HFF-Myc (cell line): ENCODE measurements at places on chromosomes 6 and 20.

DNA sequence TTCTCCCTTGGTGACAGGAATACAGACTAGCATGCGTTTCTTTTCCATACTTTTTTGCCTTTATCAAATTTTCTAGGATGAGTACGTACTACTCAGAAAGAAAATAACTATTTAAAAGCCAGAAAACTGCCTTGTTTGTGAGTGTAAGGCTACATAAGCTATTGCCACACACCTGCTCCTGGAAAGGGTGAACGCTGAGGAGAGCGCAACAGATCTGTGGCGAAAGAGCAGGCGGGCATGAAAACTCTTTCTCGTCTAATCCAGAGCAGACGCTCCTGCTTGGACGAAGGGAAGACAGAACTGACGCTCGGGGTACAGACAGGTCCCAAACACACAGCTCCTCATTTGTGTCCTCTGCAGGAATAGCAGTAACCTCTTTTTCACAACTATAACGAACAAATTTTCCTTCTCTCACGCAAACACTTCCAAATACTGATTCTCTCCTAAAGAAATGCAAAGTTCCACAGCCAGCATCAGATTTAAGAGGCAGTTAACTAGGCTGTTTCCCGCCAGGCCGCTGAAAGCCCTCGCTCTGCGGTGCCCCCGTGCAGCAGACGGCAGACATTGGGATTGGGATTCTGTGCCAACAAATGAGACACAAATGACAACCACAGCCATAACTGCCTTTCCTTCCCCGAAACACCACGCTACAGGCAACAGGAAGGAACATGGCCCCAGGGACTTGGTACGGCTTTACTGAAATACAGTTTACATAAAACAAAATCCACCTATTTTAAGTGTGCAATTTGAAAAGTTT, 20.0 kb downstream of the TAF4 start:
- DNase-seq = no peak

DNA sequence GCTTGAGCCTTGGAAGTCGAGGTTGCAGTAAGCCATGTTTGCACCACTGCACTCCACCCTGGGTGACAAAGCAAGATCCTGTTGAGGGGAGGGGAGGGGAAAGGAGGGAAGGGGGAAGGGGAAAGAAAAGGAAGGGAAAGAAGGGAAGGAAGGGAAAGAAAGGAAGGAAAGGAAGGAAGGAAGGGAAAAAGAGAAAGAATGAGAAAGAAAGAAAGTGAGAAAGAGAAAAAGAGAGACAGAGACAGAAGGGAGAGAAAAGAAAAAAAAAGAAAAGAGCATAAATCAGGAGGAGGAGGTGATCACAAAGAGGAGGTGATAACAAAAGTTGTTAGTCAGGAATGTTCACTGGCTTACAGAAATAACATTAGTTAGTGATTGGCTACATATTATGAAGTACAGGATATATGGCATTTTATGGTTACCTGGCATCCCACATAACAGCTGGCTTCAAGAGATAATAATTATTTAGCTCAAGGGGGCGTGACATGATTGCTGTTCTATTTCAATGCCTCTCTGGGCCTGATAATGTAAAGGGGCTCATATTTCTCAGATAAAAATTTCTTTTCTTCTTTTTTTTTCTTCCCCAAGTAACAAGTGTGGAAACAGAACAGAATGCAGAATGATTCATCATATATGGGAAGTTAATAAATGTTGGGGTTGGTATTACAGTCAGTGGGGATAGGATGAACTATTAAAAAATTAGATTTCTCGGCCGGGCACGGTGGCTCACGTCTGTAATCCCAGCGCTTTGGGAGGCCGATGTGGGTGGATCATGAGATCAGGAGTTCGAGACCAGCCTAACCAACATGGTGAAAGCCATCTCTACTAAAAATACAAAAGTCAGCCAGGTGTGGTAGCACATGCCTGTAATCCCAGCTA, 27.1 kb downstream of the SAMHD1 start:
- no peak for DNase-seq

- DNase-seq = no peak
Measured at GRCh38 chr6:36028088-36028876, 674 bp downstream of the MAPK14 start.

- no peak for DNase-seq
Measured at GRCh38 chr20:62219992-62220665, at the start of gene HRH3. TSS of gene HRH3 (minus strand) at chr20:62220278. CDS start at chr20:62219970, 308 bp downstream.

DNA sequence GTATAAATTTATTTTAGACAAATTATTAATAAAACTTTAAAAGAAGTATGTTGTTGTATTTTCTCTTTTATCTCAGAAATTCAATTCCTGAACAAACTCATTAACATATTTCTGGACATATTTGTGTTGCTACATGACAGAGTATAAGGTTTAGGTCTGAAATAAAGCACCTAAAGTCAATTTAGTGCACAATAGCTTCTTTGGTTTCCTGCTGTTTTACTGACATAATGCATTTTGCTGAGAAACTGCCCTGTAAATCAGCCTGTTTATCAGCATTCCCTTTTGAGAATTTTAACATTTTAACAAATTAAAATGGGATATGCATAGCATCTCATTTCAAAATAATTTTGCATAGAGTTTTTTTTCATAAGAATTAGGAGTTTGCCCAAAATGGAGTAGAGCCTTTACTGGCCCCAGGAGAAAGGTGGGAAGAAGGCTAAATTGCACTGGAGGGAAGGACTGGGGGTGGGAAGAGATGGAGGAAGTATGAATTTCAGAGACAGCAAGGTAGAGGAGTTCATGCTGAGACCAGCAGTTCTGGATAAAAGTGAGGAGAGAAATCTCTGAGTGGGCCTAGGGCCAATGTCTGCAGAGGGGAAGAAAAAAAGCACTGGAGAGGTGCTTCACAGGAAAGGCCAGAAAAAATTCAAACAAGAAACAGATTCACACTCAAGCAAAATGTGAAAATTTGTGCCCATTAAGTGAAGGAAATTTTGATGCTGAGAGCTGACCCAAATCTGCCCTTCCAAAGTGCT, 324.2 kb upstream of the HSF2 start:
- no peak for DNase-seq

GRCh38 chr6:37694259-37694658, 3.4 kb downstream of the MDGA1 start:
- no peak for DNase-seq

- DNase-seq = no peak
Measured at GRCh38 chr6:73801652-73802268, 105.8 kb downstream of the CD109 start.

DNA sequence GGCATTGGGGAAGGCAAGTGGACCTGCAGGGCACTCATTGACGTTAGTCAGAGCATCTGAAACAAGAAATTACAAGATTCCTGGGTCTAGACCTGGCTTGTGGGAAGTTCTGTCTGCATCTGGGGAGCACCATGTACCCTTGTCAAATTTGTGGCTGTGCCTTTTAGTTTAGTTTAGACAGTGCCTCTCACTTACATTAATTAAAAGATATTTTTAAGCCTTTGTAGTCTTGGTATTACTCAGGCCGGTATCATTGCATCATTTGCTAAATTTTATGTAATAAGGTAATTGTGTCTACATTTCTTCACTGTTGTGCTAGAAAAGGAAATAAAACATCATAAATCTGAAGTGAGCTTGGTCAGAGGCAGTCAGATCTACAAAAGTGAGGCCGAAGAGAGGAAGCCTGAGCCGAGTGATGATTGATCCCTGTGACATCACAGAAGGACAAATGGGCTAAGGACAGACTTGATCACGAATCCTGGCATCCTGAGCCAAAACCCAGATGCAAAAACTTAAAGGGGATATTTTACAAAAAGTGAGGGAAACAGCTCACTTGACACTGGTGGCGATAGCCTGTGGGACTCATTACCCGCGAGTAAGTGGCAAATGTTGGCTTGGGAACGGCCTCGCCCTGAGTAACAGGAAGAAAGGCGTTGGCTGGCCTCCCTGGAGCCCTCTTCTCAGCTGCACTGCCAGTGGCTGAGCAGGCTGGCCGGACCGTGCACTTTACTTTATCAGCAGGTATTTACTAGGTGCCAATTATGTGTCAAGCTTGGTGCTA, 106.5 kb downstream of the TCP11 start:
- DNase-seq = no peak

- no peak for DNase-seq
Measured at GRCh38 chr20:53805895-53806384, 212.3 kb upstream of the ZNF217 start.

DNA sequence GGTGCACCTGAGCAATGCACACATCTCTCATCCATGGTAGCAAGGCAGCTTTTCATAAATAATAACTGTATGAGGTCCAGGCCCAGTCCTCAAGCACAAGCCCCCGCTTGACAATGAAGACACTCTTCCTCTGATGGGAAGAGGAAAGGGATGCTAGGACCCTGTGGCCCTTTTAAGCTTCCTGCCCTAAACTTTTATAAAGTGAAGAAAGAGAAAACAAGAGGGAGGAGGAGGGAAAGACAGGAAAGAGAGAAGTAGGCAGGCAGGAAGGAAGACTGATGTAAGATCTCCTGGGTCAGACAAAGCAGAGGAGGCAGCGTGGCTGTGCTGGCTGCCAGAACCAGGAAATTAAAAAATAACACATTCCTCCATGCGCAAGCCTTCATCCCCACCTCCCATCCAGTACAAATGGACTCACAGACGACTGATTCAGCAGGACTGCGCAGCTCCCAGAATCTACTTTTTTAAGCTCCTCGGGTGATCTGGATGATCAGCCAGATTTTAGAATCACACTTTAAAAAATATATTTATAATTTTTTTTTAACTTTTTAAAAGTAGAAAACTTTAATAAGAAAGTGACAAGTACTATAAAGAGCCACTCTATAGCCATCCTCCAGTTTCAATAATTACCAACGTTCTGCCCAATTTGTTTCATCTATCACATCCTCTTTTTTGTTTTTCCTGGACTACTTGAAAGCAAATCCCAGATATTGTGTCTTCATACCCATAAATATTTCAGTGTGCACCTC, 16.5 kb downstream of the TNFAIP3 start:
- no peak for DNase-seq

GRCh38 chr6:163389354-163389753, 25.2 kb upstream of the QKI start:
- DNase-seq = no peak

DNA sequence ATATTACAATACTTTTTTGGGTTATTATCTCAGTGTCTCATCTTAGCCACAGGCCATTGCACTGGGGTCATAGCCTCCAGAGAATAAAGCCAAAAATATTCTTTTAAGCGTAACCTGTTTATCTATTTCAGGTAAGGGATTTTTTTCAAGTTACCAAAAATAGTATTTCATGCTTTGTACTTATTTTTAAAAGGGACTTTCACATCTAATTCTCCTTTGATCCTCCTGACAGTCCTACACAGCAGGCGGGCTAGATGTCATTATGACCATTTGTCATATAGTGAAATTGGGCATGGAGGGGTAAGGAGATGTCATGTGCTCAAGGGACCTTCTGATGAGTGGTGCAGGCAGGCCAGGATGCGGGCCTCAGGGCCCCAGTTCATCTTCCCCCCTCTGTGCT, 68.9 kb downstream of the TBC1D7 start:
- DNase-seq = no peak

- no peak for DNase-seq
Measured at GRCh38 chr6:35061102-35061615, 80.0 kb downstream of the TCP11 start.

DNA sequence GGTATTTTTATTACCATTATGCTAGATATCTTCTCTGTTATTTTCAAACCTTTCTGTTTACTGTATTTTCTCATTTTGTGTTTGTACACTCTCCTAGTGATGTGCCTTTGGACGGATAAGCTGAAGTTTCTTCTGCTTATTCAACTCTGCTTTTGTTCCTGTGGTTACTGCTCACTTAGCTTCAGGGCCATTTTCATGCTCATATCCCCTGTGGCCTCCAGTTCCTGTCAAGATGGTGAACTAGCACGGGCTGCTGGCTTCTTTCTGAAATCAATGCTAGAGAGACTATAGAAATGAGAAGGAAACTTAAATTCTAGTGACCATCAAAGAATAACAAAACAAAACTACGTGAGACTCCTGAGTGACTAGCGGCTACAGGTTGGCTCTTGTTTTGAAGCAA, 6.8 kb upstream of the CST8 start:
- DNase-seq = no peak

DNA sequence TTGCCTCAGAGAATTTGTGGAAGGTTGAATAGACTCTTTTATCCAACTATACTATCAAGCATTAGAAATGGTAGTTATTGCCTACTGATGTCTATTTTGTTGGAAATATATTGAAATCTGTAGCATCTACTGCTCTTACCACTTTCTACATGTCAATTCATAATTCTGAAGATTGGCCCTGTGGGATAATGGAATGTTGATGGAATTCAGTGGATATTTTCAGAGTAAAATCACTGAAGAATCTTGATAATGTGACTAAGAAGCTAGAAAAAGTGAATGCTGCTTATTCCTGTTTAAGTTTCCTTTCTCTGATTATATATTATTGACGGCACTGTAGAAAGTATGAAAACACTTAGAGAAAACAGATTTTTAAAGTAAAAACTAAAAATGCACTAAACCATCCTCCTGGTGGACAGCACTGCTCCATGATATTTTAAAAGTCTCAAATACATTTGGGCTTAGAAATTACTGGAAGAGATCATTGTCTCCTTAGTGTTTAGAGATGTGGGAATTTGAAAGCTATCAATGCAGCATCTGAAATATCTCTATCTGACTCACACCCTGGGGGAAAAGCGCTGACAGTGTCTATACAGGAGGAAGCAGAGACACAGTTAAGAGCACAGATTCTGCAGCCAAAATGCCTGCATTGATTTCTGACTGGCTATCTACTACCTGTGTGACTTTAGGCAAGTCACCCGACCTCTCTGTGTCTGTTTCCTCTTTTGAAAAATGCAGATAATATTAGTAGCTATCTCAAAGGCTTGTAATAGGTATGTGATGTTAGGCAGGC, 37.9 kb upstream of the RCAN2 start:
- no peak for DNase-seq

DNA sequence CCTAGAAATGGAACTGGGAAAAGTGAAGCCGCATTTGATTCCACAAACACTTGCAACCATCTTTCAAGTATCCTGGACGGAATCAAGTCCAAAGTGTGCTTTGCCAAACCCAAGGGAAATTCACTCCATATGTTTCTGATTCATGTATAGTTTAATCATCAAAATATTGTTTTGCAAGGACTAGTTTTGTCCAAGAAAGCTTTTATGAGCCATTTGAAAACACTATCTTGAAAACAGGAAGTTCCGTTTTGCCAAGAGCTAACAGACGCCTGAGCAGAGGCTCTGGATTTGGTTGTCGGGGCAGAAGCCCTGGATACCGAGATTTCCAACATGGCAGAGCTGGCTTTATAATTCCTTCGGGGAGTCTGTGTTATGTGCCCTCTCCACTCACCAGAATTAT, 251.1 kb downstream of the PHACTR1 start:
- peak; percentile 77 for DNase-seq

GRCh38 chr6:69789578-69789977, 7.2 kb downstream of the LMBRD1 start:
- no peak for DNase-seq

- DNase-seq = no peak
Measured at GRCh38 chr20:44590980-44591778, 8.8 kb downstream of the PKIG start.
